AG08395 (cell line): ENCODE measurements at places on chromosomes 11 and 22.

DNA sequence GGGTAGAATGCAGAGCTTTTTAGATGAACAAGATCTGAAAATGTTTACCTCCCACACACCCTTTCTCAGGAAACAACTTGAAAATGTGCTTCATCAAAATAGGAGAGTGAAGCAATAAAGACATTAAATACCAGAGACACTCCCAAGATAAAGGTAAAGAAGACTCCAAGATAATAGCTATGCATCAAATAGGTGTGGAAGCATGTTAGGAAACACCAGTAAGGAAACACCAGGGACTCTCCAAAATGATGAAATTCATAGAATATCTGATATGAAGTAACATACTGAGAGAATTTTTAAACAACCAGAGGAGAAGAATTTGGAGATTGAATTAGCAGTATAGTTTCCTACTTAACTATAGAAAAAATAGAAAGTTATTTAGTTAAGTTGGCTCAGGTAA, 57.0 kb downstream of the OR10A6 start:
- no peak for DNase-seq

DNA sequence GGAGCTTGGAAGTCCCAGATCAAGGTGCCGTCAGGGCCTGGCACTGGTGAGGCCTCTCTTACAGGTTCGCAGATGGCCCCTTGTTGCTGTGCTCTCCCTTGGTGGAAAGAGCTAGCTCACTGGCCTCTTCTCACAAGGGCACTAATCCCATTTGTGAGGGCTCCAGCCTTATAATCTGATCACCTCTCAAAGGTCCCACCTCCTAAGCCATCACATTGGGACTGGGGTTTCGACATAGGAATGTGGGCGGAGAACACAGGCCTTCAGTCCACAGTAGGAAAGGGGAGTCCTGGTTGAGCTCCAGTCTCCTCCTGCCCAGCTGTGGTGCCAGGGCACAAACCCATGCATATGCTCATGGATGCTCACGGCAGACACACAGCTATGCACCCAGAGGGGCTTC, 14.0 kb upstream of the LRRC32 start:
- DNase-seq: no peak

DNA sequence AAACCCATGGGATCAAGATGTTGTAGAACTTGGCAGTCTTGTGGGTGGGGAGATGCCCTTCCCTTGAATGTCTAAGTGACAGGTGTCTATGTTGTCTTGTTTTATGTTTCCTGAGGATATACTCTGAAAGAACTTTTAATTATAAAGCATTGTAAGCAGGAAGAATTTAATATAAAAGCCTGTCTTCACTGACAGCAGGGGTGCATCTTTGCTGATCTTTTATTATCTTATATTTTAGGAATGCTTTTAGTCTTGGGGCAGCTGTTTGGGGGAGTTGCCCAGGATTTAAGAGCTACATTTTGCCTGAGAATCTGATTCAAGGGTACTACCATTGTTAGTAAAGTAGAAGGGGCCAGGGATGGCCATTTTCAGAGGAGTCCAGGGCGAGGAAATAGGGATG, 43.4 kb downstream of the IRAG1 start:
- no peak for DNase-seq

GRCh38 chr11:122673701-122674100, 18.2 kb downstream of the UBASH3B start:
- DNase-seq: no peak

DNA sequence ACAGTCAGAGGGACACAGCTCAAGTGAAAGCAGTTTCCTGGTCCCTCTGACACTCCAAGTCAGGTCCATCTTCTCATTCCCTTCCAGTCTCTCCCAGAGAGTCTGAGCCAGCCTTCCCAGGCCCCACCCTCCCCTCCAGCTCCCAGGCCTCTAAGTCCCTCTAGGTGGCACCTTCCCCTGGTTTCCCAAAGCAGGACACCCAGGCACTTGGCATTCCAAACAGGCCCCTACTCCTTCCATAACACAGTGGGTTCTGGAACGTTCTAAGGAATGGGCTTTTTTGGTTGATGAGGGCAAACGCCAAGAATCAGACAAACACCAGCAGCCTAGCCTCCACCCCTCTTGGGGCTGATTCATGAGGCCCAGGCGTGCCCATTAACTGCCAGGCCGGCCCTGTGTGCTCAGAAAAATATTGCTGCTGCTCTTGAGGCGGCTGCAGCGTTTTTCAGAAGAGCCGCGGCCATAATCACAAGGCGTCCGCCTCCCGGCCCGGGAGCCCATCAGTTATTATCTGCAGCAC, 418.7 kb downstream of the SOX6 start:
- no peak for DNase-seq

- no peak for DNase-seq
Observed at GRCh38 chr22:48333816-48334735, 1493.6 kb downstream of the BRD1 start.

- DNase-seq: no peak
Observed at GRCh38 chr22:49303781-49304461, 523.8 kb downstream of the BRD1 start.

DNA sequence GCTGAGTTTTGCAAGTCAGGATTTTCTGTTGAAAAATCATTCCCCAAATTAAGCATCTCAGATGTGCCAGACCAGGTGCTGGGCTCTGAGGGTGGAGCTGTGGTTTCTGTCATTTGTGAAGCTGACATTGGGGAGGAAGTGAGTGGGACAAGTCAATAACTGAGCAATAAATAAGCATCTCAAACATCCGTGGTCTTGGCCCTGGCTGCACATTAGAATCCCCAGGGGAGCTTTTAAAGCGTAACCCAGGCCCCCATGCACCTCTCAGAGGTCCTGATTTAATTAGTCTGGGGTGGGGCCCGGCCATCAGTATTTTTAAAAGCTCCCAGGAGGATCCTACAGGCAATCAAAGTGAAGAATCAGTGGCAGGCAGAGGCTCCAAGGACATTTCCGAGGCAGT, 420.0 kb downstream of the MN1 start:
- no peak for DNase-seq

DNA sequence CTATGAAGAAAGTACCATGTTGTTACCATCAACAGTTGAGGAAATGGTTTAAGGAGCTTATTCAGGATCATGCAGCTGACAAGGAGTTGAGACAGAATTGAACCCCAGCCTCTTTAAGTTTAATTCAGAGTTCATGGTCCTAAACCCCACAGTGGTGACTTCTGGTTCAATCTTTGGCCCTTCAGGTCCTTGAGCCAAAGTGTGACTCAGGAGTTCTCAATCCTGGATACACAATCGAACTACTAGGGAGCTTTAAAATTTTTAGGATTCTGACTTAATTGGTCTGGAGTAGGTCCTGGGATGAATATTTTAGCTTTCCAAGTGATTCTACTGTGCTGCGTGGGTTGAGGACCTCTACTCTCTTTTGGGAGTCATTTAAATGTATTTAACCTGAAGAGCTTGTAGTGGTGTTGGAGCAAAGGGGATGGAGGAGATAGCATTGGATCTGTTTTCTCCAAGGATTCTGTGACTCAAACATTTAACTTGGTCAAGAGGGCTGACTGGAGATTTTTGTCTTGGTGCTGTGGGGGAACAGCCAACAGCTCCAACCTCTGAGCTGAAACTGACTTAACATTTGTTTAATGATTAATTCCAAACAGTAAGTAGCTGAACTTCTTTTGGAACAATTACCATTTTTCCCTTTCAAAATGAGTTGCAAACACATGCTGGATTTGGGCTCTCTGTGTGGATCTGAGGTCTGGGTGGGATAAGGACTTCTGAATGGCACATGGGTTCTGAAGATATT, 80.1 kb downstream of the INSC start:
- DNase-seq: peak; percentile 30

DNA sequence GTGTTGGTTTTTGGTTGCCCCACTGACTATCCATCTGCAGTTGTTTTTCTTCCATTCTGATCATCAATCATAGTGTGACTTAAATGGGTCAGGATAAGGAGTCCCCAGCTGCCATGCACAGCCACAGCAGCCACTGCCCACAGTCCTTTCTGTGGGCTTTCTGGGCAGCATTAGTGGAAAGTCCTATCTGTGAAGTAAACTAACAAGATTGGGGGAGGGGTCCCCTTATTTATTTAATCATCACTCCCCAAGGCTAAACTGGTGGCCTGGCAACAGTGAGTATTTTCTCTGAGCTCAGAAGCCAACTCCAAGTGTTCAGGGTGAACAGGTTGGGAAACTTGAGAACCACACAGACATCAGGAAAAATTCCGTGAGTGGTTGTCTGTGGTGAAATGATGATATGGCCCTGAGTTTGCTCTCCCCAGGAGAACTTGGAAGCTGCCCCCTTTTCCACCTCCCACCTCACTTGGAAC, 145.0 kb downstream of the CCDC34 start:
- peak; percentile 75 for DNase-seq

- no peak for DNase-seq
Observed at GRCh38 chr11:123255909-123256308, 60.9 kb upstream of the CLMP start.

- DNase-seq: peak; percentile 70
Observed at GRCh38 chr11:60786811-60787567, 1.9 kb downstream of the MS4A10 start.

DNA sequence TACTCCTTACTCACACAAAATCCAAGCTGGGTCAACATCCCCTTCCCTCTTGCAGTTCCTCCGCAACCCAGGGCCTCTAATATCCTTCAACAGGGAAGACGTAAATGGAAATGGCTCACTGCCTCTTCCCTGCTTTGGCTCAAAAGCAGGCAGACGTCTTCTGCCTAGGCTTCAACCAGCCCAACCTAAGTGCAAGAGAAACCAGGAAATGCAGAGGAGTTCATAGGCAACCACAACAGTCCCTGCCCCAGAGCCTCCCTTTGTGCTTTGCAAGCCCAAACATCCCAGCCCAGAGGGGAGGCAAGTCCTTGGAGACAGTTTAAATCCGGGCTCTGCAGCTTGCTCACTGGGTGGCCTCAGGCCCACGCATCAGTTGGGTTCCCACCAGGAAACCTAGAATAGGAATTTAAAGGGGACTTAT, 33.3 kb downstream of the CD6 start:
- DNase-seq: no peak

DNA sequence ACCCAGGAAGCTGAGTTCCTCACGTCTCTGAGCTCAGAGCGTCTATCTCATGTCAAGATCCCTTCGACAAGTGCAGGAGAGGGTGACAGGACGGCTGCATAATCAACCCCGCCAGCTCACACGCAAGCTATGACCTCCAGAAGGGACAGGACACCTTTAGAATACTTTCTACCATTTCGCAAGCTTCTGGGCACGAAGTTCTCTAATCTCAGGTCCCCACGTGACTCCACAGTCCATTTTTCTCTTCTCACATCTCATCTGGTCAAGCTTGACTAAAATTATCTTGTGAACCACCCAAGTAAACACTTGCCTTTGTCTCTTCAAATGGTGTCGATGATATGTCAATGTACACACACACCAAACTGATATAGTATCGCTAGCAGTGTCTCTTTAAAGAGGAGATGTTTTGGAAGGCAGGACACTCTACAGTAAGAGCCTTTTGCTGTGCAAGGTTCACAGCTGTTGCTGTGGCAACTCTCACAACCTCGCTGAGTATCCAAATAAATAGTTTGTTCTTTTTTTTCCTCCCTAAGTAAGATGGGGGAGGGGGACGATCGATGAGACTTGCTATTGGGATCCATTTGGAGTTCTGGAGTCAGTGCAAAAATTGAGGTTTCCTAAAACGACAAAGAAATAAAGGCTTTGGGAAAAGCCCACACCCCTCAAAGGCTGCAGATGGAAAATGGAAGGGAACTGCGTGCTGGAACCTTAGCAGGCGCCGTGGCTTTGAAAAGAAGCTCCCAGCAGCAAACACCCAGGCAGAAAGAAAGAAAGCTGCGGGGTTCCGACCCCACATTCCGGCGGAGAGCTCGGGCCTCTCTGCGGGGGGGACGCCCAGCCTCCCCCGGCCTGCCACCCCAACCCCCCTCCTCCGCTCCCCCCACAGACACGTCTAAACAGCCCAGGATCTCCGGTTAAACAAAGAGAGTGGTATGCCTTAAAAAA, 215.4 kb upstream of the UBASH3B start:
- DNase-seq: peak; percentile 45

DNA sequence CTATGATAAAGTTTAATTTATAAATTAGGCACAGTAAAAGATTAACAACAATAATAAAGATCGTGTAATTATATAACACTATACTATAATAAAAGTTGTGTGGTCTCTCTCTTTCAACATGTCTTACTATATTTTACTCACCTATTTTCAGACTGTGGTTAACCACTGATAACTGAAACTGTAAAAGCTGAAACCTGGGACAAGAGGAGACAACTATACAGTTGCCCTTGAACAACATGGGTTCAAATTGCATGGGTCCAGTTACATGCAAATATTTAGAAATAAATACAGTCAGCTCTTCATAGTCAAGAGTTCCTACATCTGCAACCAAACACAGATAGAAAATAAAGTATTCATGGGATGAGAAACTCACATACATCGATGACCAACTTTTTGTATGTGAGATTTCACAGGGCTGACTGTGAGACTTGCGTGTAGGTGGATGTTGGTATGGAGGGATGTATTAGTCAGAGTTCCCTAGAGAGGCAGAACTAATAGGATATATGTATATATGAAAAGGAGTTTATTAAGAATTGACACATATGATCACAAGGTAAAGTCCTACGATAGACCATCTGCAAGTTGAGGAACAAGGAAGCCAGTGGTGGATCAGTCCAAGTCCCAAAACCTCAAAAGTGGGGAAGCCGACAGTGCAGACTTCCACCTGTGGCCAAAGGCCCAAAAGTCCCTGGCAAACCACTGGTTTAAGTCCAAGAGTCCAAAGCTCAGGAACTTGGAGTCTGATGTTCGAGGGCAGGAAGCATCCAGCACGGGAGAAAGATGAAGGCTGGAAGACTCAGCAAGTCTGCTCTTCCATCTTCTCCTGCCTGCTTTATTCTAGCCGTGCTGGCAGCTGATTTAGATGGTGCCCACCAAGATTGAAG, 359.5 kb downstream of the INSC start:
- no peak for DNase-seq

GRCh38 chr22:44685384-44686056, 16.5 kb upstream of the PRR5 start:
- peak; percentile 74 for DNase-seq

GRCh38 chr11:132586801-132587200, 945.5 kb downstream of the OPCML start:
- peak; percentile 83 for DNase-seq

- DNase-seq: no peak
Observed at GRCh38 chr11:96105197-96105895, 181.4 kb upstream of the MTMR2 start.
